ENCODE measurements at places on chromosomes 11 and 22.

DNA sequence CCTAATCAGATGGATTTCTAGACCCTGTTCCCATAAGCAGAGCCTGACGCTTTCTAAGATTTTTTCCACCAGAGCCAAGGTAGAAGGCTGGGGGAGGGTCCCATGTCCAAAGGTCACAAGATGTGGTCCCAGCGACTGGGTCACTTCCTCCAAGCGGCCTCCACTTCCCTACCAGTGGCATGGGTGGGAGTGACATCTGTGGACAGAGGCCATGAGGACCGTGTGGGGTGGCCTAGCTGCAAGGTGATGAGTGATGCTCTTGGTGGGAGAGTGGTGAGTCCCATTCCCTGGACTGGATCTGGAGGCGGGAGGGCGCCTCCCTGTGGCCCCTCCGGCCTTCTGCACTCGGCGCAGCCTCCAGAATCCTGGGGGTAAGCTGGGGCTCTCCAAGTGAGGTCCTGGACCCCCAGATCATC is 32.4 kb upstream of the PRR5 start:
- DNase-seq, result no peak

- no peak for DNase-seq
These were observed 39.0 kb upstream of the SUSD2 start for GRCh38 chr22:24142241-24142640.

- no peak for DNase-seq
These were observed 550.7 kb downstream of the INSC start for GRCh38 chr11:15665368-15665871.

DNA sequence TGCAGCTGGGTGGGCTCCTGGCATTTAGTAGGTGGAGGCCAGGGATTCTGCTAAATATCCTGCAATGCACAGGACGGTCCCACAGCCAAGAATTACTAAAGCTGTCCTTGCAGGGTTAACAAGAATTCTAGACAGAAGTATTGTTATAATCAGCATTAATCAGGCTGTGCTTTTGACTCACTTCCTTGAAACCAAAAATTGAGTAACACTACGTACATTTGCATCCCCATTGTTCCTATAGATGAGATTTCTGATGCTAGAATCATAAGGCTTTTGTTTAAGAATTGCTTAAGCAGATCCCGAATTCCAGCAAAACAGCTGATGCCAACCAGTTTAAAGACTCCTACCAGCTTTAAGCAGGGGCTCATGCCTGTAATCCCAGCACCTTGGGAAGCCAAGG is 11.4 kb downstream of the SLC6A5 start:
- DNase-seq, result no peak

DNA sequence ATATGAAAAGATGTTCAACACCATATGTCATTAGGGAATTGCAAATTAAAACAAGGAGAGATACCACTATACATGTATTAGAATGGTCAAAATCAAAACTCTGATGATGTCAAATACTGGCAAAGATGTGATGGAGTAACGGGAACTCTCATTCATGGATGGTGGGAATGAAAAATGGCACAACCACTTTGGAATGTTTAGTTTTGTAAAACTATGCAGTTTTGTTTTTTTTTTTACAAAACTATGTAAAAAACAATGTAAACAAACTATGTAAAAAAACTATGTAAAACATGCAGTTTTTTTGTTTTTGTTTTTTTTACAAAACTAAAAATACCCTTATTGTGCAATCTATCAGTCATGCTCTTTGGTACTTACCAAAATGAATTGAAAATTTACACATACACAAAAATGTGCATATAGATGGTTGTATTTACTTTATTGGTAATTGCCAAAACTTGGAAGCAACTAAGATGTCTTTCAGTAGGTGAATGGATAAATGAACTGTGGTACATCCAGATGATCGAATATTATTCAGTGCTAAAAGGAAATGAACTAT is 5.0 kb upstream of the USP47 start:
- no peak for DNase-seq

DNA sequence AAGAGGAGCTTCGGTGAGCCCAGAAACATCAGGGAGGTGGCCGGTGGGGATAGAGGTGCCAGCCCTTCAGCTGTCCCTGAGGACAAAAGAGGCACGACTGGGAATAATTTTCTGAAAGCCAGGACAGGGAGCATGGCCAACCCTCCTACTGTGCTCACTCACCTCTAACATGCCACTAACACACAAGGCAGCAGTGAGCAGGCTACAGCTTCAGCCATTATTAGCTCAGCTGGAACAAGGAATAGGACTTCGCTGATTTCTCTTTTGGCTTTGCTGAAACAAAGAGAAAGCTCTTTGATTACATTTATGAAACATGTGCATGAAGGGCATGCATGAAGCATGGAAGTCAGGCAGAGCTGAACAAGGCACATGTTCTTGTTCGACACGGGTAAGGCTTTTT is 12.1 kb upstream of the OR10A5 start:
- DNase-seq, result no peak

GRCh38 chr22:19105867-19106802 is 16.1 kb downstream of the DGCR2 start:
- DNase-seq, result no peak

DNA sequence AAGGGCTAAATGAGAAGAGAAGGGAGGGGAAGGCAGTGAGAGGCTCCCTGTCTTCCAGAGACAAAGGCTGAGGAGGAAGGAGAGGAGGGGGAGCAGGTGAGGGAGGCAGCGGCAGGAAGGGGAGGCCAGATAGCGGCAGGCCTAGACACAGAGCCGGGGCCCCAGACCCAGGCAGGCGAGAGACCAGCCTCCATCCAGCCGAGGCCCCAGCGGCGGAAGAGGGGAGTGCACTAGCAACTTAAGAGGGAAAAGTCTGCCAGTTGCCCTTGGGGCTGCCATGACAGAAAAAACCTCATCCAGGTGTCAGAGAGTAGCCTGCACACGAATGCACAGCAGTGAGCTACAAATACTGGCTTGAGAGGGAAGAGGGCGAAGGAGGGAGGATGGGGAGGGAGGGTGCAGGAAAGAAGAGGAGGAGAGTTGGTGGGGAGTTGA is 46.7 kb downstream of the IGLL1 start:
- DNase-seq, result no peak

- no peak for DNase-seq
These were observed 118.0 kb downstream of the SNX19 start for GRCh38 chr11:130798280-130798679.

- no peak for DNase-seq
These were observed 21.6 kb upstream of the ADSL start for GRCh38 chr22:40324468-40325305.

DNA sequence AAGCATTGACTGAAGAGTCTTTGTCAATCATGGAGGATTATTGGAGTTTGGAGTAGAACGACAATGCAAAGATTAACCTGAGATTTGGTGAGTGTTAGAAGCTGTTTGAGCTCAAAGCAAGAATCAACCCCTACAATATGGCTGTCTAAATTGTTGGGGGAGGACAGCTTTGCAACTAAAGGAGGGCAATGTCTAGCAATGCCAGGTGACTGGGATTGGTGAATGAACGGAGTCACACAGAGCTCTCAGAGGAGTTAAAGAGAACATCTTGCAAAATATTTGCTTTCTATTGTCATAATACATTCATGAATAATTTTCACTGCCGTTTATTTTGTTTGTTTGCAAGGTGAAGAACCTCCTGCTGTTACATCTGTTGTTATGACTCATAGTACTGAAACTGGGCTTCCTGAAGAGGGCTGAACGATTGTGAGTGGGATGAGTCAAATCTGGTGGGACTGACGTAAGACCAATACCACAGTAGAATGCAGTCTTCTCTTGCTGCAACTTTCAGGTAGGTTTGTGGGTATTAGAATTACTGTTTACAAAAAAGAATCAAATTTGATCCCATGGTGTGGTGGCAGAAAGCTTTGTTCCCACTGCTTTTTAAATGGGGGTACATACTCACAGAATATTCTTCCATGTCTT is 281.9 kb downstream of the CADM1 start:
- no peak for DNase-seq

All from NCI-H524 treated with DMSO at 0.1 percent for 48 hours (cell line).